ENCODE measurements at places on chromosomes 12 and 14.

- no peak for DNase-seq
These were observed 27.8 kb upstream of the DLK1 start for GRCh38 chr14:100698666-100699448.

GRCh38 chr12:118680356-118680963 lies 300.9 kb upstream of the SRRM4 start:
- DNase-seq = peak; percentile 22

GRCh38 chr12:11568155-11568761 lies 81.2 kb upstream of the ETV6 start:
- no peak for DNase-seq

GRCh38 chr12:39287817-39288216 lies 155.1 kb downstream of the KIF21A start:
- no peak for DNase-seq

DNA sequence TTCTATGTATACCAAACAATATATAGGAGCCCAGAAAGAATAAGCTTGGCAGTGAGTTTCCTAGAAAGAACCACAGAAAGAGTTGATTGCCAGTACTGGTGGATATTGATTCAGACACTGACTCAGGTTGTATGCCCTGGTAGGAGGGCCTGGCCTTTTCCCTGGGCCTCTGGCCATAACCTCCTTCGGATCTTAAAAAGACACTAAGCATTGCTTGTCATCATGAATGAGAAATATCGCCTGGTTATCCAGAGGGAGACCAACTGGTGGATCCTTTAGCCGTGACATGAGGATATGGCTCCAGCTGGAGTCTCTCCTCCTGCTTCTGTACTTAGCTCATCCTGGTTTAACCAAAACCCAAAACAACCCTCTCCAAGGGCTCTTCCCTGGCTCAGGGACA lies 231.5 kb downstream of the MSRB3 start:
- DNase-seq = no peak

DNA sequence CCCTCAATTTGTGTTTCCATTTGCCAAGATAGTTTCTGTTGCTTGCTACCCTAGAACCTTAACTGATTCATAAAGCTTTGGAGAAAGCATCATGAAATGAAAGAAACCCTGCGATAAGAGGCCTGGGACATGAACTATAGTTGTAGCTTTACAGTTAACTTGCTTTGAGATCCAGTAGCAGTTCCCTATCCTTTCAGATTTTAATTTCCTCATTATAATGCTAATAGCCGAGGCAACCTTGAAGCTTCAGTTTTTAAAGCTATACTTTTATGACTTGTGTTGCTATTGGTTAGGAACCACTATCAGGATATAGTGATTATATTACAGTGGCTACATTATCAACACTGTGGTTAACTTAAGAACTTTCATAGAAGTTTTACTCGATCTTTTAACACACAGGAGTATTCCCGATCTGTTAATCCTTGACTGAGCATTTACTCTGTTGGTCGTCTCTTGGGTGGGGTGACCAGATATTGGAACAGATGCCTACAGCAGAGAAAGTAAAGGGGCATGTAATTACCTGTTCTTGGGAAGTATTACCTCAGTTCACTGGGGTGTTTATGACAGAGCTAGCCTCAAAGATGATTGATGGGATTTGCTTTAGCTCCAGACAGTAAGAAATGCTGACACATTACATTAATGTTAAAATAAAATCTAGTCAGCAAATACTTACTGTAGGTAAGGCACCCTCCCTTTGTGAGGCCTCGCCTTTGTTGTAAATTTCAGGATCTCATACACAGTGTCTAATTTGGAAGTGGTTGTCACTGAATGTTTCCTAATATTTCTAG lies 86.2 kb upstream of the CSRP2 start:
- peak; percentile 59 for DNase-seq

GRCh38 chr12:42565633-42566032 lies 23.9 kb downstream of the PRICKLE1 start:
- peak; percentile 39 for DNase-seq

DNA sequence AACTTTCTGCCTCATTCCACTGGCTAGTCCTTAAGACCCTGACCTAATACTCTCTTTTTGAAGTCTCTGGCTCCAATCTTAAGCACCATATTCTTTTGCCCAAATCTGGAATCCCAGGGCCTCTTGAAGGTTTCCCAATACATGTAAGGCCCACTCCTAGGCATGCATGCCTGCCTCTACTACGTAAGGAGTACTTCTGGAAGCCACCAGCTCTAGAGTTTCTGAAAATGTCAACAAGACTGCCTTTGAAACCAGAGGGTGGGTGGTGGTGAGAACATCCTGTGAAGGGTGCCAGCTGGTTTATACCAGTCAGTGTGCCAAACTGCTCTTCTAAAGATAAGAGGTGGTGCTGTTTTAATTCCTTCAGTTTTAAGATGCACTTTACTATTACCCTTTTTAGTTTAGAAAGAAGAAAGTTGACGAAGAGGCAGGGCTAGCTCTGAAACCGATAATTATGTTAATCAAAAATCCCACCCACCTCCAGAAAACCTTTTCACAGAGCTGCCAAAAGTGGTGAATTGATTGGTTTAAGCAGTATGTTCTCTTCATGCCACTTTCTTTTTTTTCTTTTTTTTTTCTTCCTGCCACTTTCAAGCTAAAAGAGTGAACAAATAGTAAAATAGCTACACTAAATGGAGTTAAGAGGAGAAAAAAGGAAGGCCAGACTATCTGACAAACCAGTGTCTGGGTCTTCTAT lies 8.7 kb upstream of the WDR89 start:
- DNase-seq = no peak

DNA sequence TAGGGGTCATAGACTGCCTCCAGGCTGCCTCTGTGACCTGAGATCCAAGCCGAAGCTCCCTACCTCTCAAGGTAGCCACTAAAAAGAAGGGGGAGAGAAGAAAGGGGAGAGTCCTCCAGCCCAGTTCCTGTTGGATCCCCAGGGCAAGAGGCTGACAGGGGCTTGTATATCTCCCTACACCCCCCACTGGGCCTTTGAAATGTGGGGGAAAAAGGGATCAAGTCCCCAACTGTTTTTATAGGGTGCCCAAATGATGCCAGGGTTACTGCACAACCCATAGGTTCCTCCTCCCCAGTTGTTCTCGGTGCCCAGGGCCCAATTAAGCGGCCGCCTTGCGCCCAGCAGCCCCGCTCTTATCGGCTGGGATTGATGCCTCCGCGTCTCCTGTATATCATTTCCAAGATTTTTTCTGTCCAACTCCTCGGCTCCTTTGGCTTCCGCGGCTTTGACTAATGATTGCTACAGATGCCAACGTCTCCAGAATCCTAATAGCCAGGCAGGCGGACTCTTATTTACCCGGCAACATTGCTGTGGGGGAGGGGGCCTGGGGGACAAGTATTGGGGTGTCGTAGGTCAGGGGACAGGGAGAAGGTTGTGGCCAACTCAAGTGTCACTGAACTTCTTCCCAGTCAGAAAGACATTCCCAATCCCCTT lies 7.6 kb upstream of the HOXC4 start:
- DNase-seq = no peak

DNA sequence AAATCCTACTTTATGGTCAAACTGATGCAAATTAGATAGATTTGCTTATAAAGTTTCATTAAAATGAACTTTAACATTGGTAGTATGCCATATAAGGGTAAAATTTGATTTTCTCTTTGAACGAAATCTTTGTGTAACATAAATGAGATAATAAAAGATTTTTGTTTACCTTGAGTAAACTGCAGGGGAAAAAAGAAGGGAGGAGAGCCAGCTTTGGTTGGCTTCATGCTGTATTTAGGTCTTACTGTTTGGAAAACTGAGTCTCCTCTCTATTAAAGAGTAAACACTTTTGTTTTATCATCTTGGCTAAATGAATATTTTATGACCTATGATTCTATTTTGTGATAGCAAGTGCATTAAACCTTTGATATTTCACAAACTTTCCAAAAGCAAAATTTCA lies 267.6 kb downstream of the IPO8 start:
- no peak for DNase-seq

Data from GM23338 (cell line).